ENCODE measurements at places on chromosomes 6 and 20. TPM values are rescaled to one million over a fixed set of nuclear protein-coding genes. Genes with fewer than 3 reads are reported as not detected.

The PPIL1 gene
- total RNA-seq = 36.0 TPM

DNA sequence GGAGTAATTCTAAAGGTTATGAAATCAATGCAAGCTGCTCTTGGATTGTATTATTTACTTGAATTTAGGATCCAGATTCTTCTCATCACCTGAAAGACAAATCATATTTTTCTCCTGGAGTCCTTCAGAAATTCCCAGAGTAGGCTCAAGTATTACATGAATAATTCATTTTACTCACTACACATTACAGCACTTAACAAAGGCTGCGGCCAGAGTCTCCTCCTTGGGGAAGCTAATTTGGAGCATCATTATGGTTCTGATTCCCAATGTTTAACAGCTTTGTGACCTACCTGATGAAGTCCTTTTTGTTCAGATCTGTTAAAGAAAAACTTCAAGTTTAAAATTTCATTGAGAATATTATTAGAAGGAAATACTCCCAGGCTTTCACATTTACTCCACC, 28.7 kb downstream of the GRIK2 start:
- no peak for DNase-seq

The PPP1R3D gene
- 9.4 TPM for total RNA-seq

The CRISP2 gene
- not detected for total RNA-seq

DNA sequence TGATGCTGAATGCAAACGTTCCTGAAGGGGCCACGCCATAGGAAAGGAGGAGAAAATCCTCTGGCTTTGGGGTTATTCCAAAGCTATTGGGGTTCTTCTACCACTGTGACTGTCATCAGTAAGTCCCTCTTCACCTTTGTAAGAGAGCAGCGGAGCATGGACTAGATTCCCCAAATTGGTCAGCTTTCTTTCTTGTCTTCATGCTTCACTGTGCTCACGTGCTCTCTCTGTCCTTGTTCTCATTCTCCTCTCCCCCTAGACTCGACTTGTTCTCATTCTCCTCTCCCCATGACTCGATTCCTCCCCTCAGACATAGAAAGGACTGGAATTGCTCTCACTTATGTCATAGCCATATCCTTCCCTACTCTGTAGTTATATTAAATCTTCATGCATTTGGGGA, 54.8 kb upstream of the ADGRG6 start:
- DNase-seq = no peak

DNA sequence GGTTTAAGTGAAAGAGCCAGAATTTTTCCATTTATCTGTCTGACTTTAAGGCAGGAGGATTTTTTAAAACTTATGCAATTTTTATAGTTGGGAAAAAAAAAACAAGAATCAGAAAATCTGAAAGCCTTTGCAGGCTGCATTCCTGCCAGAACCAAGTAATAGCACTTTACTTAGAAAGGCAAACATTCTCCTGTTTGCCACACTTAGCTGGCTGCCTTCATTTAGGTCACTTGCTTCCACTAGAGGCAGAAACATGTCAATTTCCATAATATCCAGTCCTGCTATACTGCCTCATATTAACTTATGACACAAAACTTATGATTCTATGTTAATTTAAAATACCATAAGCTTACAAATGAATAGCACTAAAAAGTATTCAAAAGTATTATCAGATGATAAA, 425.8 kb downstream of the FRK start:
- no peak for DNase-seq

DNA sequence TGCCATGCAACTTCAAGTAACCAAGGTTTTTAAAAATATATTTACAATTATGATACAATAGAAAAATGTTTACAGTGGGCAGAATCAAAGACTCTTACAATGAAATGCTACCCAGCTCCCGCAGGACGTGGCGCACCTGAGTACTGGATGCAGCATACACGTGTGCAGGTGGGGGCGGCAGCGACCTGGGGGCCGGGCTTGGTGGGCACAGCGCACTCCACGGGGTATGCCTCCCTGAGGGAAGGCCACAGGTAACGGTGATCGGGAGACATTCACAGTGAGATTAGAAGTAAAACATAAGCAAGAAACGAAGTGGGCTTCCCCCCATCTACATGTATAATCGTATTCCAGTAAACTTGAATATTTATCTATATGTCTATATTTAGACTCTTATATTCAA, 54.2 kb downstream of the WDR27 start:
- no peak for DNase-seq

DNA sequence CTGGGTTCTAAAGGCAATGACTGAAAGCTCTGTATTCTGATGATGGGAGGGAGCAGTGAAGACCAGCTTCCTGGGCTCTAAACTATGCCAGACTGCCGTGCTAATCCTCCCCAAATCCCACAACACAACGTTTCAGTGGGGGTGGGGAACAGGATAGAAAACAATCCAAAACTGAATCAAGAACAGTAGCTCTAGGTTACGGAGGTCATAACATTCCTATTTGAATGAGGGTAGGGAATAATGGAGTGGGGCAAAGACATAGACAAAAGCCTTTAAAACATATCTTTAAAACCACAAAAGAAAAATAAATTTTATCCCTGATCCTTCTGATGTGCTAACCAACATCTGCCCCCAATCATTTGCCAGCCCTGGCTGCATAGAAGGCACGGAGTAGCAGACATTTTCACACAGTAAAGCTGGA, 7.8 kb downstream of the USP49 start:
- DNase-seq = no peak

DNA sequence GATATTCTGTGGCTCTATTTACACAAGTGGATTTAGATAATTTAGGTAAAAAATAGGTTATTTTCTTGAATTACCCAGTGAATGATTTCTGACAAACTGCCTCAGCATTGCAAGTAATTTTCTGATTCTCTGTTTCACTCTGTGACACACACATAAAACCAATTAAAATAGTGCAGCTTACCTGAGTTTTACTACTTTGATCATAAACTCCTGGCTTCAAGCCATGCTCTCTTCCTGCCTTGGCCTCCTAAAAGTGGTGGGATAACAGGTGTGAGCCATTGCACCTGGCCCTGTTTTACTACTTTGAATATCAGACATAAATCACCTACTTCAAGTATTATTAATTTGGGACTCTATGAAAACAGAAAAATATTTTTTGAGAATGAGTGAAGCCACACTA, 462.9 kb downstream of the ADGRB3 start:
- no peak for DNase-seq

The FAM83C gene
- total RNA-seq = not detected

DNA sequence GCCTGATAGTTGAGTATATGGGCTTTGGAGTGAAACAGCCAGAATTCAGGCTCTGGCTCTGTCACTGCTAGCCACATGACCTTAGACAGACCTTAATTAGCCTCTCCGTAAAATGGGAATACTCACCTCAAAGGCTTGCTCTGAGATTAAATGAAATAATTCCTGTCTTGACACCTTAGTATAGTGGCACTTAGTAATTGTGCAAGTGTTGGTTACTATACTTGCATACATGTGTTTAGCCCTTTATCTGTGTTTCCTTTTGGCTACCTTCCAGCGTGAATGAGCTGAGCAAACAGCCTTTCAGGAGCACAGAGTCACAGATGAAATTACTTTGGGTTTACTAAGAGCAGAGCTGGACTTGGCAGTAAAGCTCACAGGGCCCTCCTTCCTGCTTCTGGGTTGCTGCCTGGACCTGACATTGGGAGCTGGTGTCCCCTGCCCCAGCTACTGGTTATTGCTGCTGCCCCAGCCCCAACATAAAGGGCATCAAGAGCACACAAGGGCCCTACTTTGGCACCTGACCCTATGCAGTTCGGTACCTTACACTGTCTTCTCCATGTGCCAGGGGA, 32.8 kb downstream of the CD164 start:
- DNase-seq = no peak

The COL9A1 gene
- total RNA-seq = not detected

The CNR1 gene
- 1.4 TPM for total RNA-seq

DNA sequence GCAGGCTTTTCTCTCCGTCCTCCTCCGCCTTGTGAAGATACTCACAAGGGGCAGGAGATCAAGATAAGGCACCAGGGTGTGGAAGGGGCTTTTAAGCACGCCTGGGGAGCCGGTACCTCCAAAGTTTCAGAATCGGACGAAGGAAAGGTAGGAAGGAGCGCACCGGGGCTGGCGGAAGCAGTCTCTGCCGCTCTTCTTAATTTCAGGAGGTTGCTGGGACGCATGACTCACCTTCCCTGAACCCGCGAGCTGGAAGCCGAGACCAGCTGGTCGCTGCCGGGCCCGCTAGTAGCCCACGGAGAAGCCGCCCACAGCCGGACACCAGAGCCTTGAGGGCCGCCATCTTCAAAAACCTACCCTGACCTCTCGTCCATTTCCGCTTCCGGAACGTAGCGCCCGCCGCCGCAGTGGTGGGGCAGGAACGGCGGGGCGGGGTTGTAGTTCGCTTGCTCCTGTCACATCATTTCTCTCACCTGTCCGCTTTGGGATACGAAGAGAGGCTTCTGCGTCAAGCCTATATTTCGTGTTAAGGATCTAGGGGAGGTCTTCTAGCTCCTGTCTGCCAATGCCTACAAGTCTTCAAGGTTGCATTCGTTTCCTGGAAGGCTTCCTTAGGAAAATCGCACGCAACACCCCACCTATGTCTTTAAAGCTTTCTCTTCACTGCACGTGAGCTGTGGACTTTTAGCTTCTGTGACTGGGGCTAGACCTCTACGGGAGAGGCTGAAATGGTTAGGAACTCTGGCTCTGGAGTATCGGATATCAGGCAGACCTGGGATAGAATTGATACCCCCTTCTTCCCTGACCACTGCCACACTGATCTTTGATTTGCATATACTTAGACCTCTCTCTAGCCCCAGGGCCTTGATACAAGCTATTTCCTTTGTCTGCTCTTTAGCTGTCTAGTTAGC, at the start of gene MRPS18A:
MRPS18A (minus strand) TSS at position 355 of the 911 bp plus-strand sequence; CDS start at position 343, 12 bp downstream.
- peak; percentile 77 for DNase-seq

- no peak for DNase-seq
Measured at GRCh38 chr6:100426241-100426640, 38.5 kb downstream of the SIM1 start.

DNA sequence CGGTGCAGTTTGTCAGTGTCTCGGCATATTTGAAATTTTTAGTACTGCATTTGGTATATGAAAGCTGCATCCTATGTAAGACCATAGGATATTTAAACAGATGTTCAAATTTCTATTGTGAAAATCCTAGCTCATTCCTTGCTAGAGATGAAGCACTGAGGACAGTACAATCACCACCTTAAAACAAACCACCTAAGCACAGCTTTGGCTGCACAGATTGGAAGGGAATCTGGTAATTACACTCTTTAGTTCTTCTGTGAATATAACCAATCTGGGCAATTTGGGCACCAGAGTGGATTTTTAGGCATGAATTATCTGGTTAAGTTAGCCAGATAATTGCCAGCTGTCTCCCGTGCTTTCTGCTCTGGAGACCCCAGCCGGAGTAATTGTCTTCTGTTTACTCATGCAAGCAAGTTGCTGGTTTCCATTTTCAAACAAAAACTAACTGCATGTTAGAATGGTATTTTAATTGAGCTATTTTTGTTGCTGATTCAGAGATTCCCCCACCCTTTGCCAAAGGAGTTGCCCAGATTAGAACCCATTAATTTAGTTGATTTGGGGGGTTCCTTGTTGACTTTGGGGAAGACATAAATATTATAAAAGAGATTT, 36.9 kb downstream of the E2F3 start:
- DNase-seq = no peak

DNA sequence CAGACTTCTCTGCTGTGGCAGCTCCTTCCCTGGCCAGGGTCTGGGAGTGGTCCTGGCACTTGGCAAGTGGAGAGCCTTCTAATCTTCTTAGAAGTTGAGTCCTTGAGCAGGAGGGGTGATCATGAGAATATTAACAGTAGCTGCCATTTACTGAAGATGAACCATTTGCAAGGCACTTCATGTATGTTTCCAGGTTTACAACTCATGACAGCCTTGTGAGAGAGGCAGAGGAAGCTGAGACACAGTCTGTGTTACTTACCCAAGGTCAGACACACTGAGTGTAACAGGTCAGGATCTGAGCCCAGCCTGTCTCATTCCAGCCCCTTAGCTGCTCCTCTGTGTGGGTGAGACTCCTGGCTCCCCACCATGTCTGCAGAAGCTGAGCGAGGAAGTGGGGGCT, 45.5 kb upstream of the SRF start:
- DNase-seq = no peak

GRCh38 chr6:84872996-84873723, 108.8 kb upstream of the TBX18 start:
- no peak for DNase-seq

GRCh38 chr6:10343320-10343719, 71.6 kb downstream of the TFAP2A start:
- no peak for DNase-seq

All from uterus (tissue), 4 donors.